Stimulated activated CD4-positive, alpha-beta T cell treated with anti-CD3 and anti-CD28 coated beads, Interleukin-1b, Interleukin-23, amount 100 ng/mL, for 1 hour (primary cell): ENCODE measurements at places on chromosomes 1 and 21.

GRCh38 chr1:154955039-154955717, 721 bp downstream of the PBXIP1 start:
- peak; percentile 84 for DNase-seq

DNA sequence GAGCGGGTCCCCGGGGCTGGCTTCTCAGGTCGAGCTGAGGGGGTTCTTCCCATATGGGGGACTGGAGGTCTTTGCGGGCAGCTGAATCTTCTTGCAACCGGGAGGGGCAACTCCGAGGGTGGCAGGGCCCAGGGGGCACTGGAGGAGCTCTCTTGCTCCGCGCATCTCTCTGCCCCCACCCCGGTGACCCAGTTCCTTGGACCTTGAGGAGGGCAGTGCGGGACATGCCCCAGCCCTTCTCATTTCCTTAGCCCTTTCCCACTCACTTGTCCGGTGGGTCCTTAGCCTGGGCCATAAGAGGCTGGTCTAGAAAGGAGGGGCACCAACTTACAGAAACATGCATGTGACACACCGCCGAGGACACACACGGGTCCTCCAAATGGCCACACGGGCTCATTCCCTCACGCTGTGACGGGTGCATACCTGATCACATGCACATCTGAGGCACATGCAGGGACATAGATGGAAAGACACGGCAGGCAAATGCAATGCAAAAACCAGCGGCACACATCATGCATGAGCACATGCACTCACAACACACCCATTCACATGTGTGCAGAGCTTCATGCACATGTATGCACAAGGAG, 630 bp downstream of the HPCA start:
- no peak for DNase-seq

DNA sequence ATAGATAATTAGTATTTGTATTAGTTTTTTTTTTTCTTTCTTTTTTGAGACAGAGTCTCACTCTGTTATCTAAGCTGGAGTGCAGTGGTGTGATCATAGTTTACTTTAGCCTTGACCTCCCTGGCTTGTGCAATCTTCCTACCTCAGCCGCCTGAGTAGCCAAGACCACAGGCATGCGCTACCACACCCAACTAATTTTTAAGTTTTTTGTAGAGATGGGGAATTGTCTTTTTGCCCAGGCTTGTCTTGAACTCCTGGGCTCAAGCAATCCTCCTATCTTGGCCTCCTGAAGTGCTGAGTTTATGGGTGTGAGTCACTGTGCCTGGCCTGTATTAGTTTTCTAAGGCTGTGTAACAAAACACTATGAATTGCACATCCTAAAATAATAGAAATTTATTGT, 58.3 kb downstream of the MSH4 start:
- no peak for DNase-seq

GRCh38 chr1:21937372-21938121, 437 bp upstream of the HSPG2 start:
- DNase-seq = peak; percentile 52

- no peak for DNase-seq
Observed at GRCh38 chr1:160844447-160845232, 18.0 kb downstream of the CD244 start.

DNA sequence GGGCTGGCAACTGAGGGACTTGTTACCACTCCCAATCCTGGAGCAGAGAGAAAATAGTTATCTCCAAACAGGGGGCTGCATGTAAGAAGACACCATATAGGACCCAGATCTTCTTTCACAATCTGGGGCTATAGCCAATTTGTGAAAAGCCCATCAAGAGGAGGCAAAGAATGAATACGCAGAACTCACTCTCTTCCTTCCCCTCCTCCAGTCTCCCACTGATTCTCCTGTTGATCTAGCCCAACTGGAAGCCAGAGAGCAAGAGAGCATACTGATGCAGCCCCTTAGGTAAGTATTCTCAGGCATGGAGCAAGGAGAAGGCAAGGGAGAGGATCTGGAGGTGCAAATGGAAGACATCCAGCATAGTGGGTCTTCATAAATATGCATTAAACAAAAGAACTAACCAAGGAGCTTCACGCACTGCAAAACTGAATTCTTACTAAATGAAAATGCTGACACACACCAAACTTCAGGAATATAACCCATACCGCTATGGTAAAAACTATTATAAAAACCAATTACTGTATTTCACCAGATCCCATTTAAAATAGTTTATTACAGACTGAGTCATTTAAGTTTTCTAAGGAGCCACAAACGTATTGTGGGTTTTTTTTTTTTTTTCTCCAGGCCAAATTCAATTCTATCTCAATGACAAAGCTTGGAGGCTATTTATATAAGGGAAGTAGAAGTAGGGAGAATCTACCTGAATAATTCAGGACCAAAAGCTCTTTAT, 15.5 kb upstream of the HMGB4 start:
- DNase-seq = no peak

- DNase-seq = no peak
Observed at GRCh38 chr1:23804183-23804835, 3.8 kb upstream of the GALE start.

- DNase-seq = no peak
Observed at GRCh38 chr1:59137968-59138367, 158.9 kb upstream of the FGGY start.

DNA sequence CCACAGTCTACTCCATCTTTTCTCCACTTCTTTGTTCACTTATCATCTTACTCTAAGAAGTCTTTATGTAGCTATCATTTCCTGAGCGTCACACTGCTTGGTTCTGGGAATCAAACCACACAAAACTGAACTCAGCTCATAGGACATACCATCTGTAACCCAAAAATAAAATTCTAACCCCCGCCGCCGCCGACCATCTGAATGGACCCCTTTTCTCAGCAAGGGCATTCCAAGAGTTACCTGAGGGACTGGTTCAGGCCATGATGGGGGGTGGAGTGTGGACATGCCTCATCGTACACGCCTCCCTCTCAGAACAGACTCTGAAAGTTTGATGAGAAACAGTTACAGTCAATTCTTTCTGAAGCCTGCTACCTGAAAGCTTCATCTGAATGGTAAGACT, 12.6 kb upstream of the CHI3L2 start:
- no peak for DNase-seq

GRCh38 chr1:115647507-115647906, 5.7 kb downstream of the VANGL1 start:
- DNase-seq = no peak

GRCh38 chr1:147516157-147516917, 25.0 kb upstream of the BCL9 start:
- DNase-seq = no peak

DNA sequence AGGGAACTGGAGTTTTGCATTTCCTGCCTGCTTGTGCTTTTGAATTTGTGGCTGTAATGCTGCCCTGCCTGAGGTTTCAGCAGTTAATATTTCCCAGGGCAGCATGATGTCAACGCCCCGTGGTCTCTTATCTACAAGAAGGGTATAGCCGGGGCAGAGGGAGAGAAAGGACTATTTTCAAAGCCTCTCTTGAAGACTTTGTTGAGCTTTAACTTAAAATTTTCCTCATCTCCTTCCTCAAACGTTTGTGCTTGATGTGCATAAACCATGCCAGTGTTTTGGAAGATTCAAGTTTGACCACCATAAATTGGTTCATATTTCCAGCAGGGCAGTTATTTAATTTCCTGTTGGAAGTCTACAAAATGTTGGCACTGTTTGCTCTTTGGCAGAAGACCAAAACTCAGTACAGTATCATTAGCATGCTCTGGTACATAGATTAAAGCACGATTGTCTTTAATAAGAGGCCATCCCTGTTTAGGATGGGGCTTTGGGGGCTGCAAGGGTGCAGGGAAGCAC, 43.4 kb downstream of the ROR1 start:
- no peak for DNase-seq

DNA sequence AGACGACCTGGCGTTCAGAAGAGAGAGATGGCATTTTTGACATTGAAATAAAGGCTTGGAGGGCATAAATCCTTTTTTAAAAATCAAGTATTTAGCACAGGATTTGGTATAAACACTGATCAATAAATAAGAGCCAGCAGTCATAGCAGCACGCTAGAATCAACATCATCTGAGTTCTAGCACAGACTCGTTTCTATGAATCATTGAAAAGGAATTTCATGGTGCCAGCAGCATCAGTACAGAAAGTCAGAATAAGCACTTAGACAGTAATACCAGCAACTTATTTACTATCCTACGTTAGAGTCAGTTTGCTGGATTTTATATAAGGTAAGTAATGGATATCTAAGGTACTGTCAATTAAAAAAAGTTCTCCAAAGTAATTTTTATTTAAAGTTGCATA, 119.3 kb downstream of the HLCS start:
- no peak for DNase-seq

- no peak for DNase-seq
Observed at GRCh38 chr1:1883092-1883873, 7.6 kb downstream of the GNB1 start.

GRCh38 chr1:197467881-197468280, 199.8 kb downstream of the CRB1 start:
- no peak for DNase-seq

- no peak for DNase-seq
Observed at GRCh38 chr1:164761009-164761408, 202.0 kb downstream of the PBX1 start.

DNA sequence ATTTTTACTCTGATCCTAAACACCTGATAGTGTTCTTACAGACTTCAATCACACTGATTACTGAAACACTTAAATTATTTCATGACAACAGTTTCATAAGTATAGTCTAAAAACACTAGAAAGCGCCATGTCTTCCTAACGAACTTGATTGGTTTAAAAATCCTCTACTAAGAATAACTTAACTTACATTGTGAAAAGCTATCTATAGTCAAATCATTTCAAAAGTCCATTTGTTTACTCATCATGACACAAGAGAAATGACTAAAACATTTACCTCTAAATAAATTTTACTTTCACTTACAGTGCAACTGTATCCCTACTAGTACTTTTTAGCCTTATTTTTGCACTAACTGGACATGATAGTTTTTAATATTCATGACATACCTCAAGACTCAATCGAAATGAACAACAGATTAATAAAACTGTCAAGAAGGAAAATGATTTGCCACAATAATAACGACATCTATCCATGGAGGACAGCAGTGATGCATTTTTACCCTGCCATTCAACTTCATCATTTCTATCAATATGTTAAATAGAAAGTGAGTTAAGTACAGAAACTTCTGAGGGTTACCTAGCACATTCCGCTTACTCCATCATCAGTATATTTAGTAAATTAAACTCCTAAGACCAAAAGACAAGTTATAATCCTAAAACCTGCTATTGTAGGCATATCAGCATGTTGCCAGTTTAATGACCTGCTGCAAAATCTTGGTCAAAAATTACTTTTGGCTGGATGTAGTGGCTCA, 38.4 kb downstream of the AHCTF1 start:
- no peak for DNase-seq

GRCh38 chr1:226733304-226733703, 5.8 kb downstream of the ITPKB start:
- DNase-seq = no peak

DNA sequence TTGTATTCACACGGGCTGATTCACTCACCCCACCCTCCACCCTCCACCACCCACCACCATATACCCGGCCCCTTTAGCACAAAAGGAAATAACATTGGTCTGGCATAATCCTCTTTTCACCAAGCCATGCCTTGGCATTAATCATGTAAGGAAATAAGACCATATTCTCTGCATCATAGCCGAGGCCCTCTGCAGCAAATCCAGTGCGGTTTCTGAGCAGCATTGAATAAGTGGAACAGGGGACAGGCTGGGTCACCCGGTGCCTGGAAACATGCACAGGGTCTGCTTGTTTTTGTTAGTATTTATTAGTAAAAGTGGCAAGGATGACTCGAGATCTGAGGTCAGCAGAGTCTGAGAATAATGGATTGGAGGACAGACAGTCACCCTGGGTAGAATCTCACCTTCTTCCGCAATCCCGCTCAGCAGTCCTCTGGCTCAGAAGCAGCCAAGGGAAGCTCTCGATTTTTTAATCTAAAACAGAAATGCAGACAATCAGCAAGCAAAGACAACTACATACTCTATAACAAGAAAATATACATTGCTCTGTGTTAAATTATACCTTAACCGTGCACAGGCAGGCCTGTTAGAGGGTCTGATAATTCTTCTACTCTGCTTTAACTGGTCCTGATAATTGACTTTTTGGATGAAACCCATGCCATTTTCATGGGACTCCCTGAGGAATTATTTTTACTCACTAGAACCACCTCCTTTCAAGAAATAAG, 52.4 kb upstream of the CDC42BPA start:
- DNase-seq = no peak

- DNase-seq = no peak
Observed at GRCh38 chr1:203101813-203102634, 16.2 kb upstream of the MYOG start.

- no peak for DNase-seq
Observed at GRCh38 chr1:248808876-248809275, 16.8 kb downstream of the SH3BP5L start.

DNA sequence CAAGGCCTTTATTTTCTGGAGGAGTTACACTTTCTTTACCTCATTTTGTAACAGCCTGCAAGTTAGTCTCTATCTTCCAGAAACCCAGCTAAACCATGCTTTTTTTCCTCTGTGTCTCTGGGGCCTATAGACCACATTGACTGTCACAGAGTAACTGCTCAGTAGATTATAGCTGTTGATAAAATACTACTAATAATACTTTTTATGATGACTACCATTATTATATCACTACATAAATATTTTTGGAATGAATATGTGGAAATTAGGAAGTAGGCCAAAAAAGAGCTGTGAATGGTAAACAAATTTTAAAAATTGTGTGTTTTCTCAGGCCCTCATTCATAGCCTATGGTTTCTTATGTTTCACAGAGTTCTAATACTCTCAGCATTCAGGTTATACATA, 233.1 kb upstream of the USP24 start:
- no peak for DNase-seq

DNA sequence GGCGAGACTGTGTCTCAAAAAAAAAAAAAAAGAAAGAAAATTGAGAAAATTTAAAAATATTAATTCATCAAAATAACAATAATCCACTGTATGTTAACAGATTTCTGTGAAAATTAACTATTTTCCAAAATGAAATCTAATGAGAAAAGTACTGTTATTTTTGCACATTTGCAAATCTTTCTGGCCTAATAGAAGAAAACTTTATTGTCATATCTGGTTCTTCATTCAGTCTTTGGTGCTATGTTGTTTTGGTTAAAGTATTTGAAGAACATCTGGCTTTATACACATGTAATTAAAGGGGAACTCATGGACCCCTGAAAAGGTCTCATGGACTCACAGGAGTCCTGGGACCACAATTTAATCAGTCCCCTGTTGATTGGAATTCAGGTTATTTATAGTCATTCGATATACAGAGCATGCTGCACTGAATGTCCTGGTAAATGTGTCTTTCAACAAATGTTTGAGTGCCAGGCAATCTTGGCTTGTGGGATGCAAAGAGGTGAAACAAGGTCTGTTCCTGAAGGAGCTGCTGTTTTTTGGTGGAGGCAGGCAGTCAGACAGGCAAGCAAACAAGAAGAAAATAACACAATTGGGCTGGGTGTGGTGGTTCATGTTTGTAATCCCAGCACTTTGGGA, 9.0 kb downstream of the AK4 start:
- no peak for DNase-seq

GRCh38 chr1:167675440-167675839, 45.4 kb downstream of the RCSD1 start:
- no peak for DNase-seq

GRCh38 chr1:182189535-182190066, 128.1 kb upstream of the ZNF648 start:
- no peak for DNase-seq
